ENCODE measurements at places on chromosomes 16 and 17.

GRCh38 chr16:86363836-86364618 lies 146.3 kb upstream of the FOXF1 start:
- no peak for DNase-seq

- DNase-seq: peak; percentile 86
These were observed 13.1 kb upstream of the SREBF1 start for GRCh38 chr17:17849845-17850373.

DNA sequence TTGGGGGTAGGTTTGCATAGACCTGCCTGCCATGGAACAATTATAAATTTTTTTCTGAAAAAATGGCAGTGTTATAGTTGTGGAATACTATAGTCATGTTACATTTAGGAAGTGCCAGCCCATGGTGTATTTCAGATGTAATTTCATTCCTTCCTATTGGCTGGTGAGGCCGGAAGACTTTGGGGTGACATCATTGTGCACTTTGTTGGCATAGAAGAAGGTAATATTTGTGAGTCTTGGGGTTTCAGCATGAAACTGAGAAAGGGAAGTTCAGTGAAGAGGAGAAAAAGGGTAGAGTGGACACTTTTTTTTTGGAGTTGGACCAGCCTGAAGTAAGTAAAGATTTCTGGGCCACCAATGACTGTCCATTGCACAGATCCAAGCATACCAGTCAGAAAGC lies 16.0 kb upstream of the HEATR6 start:
- DNase-seq: no peak

DNA sequence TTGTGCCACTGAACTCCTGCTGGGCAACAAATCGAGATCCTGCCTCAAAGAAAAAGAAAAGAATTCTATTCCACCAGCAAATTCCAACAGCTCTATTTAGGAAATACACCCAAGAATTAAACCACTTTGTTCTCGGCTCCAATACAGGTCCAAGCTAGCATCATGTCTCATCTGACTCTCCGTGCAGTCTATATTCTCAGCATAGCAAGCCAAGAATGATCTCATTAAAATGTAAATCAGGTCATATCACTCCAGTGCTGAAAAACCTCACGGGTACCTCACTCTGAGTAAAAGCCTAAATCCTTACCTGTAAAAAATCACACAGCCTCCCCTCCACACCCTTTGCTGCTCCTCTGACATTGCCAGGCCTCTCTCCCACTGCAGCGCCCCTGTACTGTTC lies 23.9 kb downstream of the UBE2G1 start:
- no peak for DNase-seq

DNA sequence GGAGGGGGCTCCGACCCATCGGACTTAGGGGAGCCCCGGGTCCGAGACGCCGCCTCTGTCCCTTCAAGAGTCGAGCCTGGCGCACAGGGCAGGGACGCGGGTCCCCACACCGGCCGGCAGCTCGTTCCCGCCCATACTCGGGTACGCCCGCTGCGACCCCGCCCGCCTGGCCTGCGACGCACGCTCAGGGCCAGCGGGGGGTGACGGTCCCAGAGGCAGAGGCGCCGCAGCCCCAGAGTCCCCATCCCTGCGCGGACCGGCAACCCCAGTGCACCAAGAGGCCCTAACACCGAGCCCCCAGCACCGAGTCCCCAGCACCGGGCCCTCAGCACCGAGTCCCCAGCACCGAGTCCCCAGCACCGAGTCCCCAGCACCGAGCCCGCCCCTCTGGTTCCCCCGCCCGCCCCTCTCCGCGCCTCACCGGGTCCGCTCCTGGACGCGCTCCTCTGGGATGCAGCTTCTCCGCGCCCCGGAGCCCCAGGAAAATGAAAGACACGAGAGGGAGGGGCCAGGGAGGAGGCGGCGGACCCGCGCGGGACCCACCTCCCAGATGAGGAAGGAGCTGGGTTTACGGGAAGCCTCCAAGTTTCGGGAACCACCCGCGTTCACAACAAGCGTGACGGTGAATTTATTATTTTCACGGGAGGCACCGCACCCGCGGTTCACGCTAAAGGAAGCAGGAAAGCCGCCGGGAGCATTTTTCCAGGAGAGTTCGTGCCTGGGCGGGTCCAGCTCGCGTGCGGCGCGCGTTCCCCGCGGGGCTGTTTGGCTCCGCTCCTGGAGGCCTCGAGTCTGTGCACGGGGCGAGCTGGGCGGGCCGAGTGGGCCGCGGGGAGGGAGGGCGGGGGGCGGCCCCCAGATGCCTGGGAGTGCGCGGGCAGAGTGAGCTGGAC lies at the start of gene SECTM1:
Gene SECTM1, minus strand, starts transcription at position 488 of the 893 bp plus-strand sequence. CDS start 6,526 bp downstream, outside the sequence.
- peak; percentile 40 for DNase-seq

DNA sequence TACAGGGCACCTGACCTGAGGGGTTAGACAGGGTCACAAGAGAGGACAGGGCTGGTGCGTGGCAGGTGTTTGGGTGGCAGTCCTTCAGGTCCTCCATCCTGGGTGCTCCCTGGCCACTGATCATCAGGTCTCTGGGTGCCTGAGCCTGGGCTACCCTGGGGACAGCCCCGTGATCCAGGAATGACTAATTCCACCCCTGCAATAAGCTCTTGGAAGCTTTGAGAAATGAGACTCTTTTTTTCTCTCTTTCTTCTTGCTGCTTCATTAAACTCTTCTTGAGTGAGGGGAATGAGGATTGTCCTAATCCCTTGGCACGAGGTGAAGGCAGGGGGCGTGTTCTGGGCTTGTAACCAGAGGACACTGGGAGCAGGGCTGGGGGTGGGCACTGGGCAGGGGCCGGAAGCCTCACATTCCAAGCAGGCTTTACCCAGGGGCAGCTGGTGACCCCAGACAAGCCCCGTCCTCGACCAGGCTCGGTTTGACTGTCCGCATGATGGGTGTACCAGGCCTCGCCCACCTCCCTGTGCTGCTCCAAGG lies 21.4 kb upstream of the SPNS2 start:
- DNase-seq: no peak

DNA sequence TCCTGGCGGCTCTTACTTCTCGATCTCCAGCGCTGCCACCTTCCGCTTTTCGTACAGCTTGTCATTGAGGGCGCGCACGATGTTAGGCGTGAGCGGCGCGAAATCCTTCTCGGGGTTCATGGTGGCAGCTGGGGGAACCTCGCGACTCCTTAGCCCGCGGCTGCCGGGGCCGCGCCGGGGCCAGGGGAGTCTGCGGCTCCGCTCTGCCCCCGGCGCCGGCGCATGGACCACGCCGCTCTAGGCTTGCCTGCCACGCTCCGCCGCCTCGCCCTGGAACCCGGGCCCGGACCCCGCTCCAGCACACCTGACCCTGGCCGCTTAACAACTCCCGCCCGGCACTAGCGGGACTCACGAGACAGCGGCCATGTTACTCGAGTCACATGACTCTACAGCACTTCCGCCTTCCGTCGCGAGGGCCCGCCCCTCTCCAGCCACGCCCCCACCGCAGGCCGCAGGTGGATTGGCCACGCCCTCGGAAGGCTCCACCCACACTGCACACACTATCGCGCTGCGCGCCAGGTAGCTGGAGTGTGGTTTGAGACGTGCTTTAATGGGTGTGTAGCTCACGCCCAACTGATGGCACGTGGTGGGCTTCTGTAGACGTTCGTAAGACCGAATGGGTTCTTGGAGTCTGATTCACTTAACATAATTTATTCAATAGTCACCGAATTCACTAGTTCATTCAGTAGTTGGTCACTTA lies at the start of gene VAC14:
Gene VAC14, minus strand, starts transcription at position 378 of the 700 bp plus-strand sequence. Its CDS starts 258 bp downstream, at position 120.
- peak; percentile 97 for DNase-seq

DNA sequence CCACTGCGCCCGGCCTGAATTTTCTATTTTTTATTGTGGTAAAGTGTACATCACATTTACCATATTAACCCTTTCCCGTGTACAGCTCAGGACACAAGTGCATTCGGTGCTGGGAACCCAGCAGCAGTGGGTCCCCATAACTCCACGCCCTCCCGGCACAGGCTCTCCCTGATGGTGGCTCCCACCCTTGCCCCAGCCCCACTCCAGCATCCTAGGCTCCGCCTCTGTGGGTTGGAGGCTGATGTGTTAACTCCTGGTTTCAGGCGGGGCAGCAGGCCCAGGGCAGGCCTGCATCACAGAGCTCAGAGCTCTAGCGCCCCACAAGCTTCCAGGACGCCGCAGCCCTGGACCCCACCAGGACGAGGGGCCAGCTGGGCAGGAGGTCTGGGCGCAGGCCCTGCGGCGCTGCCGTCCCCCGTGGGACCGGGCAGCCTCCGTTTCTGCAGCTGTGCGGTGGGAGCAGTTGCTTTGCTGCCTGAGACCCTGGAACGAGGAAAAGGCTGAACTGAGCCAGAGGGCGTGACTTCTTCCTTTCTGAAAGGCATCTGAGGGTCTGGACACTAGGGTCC lies 19.6 kb downstream of the ZFPM1 start:
- DNase-seq: no peak

- DNase-seq: no peak
These were observed 27.9 kb downstream of the CACNA1H start for GRCh38 chr16:1180549-1181403.

Measured in CD4-positive, alpha-beta T cell treated with Interleukin-10 for 1 hour (primary cell).